T follicular helper cell (primary cell): ENCODE measurements at places on chromosomes 6 and 20.

GRCh38 chr20:63064310-63064709 lies 57.5 kb upstream of the BHLHE23 start:
- DNase-seq: no peak

DNA sequence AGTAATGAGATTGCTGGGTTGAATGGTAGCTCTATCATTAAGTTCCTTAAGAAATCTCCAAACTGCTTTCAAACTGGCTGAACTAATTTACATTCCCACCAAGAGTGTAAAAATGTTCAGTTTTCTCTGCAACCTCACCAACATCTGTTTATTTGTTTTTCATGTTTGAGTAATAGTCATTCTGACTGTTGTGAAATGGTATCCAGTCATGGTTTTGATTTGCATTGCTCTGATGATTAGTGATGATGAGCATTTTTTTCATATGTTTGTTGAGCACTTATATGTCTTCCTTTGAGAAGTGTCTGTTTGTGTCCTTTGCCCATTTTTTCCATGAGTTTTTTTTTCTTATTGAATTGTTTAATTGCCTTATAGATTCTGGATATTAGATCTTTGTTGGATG lies 24.9 kb downstream of the DEFB125 start:
- DNase-seq: no peak

DNA sequence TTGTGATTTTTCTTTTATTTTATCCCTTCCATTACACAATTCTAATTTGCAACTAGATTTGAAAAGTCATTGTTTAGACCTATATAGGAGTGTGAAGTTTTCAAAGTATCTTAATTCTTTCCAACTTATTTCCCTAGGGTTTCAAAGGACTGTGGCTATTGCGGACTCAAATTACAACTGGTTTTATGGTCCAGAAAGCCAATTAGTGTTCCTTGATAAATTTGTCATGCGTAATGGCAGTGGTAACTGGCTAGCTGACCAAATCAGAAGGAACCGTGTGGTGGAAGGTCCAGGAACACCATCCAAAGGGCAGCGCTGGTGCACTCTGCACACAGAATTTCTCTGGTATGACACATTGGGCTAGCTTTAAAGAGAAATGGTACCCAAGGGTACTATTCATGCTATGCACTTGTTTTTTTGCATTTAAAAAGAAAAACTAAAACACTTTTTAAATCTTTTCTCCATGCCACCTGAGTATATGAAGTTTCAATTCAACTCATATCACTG lies 27.9 kb upstream of the CALHM6 start:
- no peak for DNase-seq

DNA sequence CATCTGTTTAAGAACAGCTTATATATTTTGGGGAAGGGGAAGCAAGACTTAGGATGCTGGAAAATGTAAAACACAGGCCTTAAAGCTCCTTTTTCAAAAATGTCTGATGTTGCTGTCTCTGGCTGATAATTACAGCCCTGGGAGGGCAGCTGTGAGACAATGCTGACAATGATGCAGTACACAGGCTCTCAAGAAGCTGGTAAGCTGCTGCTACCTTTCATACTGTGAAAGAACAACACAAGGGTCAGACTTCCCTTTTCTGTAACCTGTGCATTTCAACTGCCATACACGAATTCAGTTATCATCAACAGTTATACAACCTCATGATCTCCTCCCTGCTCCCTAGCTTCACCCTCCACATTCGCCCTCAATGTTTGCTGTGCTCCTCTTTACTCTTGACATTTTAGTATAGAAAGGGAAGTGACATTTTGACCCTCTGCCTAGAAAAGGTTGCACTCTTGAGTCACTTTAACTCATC lies 25.2 kb downstream of the MAP7 start:
- no peak for DNase-seq

- no peak for DNase-seq
Measured at GRCh38 chr20:31849306-31849930, 4.0 kb upstream of the FOXS1 start.

GRCh38 chr6:35980991-35981645 lies 43.3 kb downstream of the SLC26A8 start:
- no peak for DNase-seq

DNA sequence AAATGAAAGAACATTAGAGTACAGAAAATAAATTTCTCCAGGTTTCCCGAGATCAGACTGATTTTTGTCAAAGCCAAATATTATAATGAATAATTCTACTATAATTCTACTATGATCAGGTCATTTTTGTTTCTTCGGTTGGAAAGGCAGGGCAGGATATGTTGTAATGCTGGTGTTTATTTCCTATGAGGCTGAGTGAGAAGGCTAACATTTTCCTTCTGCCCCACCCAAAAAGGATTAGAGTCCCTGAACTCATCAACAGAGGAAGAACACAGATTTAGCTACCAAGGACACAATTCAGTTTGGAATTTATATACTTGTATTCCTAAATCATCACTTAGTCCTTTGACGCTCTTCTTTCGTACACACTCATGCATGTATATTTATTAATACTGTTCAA lies 318.9 kb downstream of the SYNE1 start:
- no peak for DNase-seq

DNA sequence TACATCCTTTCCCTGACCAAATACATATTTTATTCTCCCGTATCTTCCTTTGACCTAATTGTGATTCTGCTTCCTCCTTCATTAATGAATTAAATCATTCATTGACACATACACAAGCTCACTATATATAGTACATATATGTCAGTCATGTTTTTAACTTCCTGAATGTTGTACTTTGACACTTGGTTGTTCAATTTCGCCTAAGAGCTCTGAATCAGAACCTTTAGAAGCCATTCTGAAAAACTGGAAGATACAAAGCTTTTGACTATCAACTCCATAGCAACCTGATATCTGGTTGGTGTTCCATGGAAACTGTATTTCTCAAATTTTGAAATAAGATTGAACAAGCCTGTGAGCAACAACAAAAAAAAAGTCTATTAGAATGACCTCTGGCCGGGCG lies 27.3 kb upstream of the HFE start:
- no peak for DNase-seq

- no peak for DNase-seq
Measured at GRCh38 chr20:58097429-58097828, 131.0 kb downstream of the ANKRD60 start.
